ENCODE measurements at places on chromosomes 5 and 9. TPM values are rescaled to one million over a fixed set of nuclear protein-coding genes. Genes with fewer than 3 reads are reported as not detected.
A peak's percentile ranks its signal among the peaks of the same experiment; 100 is the strongest.

- no peak for DNase-seq
These were observed 38.1 kb downstream of the CNOT6 start for GRCh38 chr5:180532268-180532667.

DNA sequence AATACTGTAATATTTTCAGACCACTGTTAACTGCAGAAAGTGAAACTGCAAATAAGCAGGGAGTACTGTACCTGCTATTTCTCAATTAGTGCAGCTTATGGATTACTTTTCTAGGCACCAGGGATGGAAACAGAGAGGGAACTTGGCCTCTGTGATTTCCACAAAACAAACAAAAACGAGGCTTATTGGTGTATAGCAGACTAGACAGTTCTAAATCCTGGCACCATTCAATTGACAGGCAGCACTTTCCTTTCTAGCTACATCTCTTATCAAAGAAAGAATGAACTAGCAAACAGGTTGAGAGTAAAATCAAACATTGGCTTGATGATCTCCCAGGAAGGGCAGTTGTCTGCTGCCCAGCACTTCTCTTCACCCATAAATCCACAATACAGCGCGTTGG is 16.0 kb upstream of the IL33 start:
- DNase-seq, result no peak

DNA sequence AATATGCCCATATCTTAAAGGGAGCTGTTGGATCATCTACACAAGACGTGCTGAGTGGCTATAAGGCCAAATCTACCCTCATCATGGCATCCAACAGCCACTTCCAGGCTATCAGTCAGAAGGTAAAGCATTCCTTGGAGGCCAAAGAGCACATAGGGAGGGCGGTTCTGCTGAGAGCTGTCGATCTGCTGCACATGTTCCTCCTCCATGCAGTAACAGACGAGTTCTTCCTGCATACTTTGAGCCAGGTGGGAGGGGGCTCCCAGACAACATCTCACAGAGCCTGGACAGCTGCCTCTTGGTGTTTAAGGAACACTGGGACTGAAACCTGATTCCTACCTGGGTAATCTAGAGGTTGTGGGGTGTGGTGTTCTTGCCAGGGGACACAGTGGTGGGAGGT is 93.3 kb upstream of the RAI14 start:
- no peak for DNase-seq

DNA sequence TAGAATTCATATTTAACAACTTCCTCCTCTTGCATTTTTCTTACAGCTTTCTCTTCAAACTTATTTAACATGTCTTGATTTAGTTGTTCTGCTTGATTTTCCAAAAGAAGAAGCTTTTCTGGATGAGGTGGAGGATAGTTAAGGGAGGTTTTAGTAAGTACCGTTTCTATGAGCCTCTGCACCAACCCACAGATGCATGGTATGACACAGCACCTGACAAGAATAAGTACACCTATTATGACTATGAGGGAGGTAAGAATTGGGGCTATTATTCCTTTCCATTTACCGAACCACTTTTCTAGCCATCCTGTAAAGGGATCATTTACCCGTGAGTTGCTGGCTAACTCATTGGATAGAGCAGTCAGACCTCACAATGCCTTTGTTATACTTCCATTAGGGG is 2.5 kb upstream of the HMGCS1 start:
- DNase-seq, result no peak

PROB1 gene
- total RNA-seq, result 1.9 TPM

BAAT gene
- total RNA-seq, result not detected

TEK gene
- 38.9 TPM for total RNA-seq

DNA sequence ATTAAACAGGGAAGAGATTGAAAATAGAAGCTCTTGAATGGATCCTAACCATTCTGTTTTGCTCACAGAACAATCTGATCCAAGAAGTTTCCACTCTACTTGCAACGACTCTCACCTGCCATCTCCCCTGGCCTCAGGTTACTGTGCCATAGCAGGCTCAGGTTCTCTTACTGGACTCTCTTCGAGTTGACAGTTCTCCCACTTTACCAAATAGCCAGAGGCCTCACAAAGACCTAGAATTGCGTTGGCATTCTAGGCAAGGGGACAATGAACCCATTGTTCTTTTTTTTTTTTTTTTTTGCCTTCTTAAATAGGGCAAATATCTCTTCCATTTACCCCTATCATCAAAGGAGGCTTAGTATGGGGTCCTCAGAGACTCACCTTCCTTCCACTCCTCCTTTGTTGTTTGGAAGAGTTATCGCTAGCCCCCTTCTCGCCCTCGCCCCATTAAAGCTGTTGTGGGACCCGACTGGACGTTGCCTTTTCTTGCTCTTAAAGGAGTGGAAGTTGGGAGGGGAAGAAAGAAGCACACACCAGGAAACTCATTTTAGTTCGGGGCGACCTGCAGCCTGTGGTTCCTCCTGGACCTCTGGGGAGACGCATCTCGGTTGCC is 688 bp upstream of the PLPPR1 start:
- DNase-seq, result no peak

- no peak for DNase-seq
These were observed 451.0 kb upstream of the TUSC1 start for GRCh38 chr9:26129217-26129616.

- no peak for DNase-seq
These were observed 629.3 kb upstream of the ST8SIA4 start for GRCh38 chr5:101532430-101532829.

DNA sequence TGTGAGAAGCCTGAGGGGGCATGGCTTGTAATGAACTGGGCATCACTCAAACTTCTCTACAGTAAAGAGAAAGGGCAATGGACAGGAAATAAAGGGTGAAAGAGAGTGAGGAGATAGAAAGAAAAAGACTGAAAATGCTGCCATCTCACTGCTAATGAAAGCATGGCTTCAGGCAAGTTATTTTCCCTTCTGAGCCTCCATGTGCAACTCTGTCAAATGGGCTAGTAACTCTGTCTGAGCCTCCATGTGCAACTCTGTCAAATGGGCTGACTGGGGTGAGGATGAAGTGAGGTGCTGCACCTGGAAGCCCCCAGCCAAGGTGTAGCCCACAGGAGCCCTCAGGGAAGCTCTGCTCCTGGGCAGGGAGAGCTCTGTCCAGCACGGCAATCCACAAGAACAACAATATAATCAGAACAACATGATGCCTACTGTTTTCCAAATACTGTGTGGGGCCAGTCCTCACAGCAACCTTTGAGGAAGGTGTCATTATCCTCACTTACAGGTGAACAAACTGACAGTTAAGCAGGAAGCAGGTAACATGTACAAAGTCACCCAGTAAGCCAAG is 73.8 kb upstream of the XPA start:
- no peak for DNase-seq

GFRA3 gene
- total RNA-seq, result not detected

- no peak for DNase-seq
These were observed 69.5 kb upstream of the PITX1 start for GRCh38 chr5:135103575-135103853.

C9orf153 gene
- 0.66 TPM for total RNA-seq

TAF1L gene
- total RNA-seq, result not detected

DNA sequence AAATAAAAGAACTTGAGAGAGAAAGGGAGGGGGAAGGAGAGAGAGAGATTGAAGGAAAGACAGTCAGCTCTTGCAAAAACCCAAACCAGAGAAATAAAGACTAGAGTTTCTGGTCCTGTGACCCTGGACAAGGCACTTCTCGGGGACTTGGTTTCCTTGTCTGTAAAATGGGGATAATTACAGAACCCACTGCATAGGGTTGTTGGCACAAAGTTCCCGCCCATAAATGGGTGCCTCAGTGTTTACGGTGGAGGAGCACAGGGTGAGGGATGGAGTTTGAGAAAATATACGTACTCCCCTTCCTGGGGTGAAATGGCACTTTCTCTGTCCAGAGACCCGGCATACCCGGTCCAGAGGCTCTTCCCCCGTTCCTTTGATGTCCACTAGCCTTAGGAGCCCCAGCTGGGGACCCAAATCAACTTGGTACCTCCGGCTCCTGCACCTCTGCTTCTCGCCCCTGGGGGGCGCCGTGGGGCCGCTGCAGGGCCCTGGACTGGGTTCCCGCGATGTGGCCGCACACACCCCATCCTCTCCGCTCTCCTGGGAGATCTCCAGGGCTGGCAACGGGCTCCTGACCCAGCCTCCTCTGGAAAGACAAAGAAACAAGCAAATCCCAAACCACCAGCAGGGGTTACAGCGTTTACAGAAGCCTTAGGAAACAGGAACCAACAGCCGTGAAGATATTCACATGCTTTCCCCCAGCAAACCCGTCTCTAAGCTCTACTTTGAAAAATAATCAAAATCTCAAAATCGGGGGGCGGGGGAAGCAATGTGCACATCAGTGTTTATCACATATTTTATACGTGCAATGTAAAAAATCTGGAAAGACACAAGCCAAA is 26.3 kb downstream of the PTGES start:
- DNase-seq, result peak; percentile 51

DNA sequence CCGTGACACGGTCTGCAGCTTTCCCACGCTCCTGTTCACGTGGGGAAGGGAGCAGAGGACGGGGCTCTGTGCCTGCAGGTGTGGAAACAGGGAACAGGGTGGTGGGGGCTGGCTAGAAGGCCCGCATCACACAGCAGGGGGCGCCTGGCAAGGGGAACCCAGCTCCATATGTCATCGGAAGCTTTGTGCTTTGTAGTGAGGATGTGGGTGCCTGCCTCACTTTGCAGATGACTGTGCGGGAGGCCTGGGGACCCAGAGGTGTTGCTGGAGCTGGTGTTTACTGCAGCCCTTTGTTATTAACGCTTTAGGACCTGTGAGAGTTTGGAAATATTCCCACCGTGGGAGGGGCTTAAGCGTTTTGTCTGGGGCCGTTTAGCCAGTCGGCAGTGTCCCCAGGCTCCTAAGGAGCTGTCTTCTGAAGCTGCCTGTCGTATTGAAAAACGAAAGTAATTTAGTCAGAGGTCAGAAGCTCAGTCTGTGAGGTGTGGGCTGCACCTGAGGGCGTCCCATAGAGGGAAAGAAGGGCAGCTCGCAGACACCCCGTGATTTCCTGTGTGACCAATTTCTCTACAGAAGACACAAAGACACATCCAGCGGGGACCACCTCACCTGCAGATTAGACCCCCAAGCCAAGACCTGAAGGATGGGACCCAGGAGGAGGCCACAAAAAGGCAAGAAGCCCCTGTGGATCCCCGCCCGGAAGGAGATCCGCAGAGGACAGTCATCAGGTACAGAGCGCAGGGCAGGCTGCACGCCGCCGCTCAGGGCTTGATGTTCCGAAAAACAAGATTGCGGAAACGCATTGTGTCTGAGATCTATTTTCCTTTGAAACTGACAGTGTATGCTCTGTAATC is 9.1 kb downstream of the MAN1B1 start:
- no peak for DNase-seq

GRCh38 chr9:101165131-101165530 is 136.6 kb downstream of the PLPPR1 start:
- DNase-seq, result no peak

- DNase-seq, result peak; percentile 54
These were observed 156.3 kb downstream of the HMHB1 start for GRCh38 chr5:143968071-143968878.

- no peak for DNase-seq
These were observed 78.8 kb downstream of the NLN start for GRCh38 chr5:65800775-65801174.

SV2C gene
- 0.07 TPM for total RNA-seq

- DNase-seq, result no peak
These were observed 74.7 kb downstream of the S1PR3 start for GRCh38 chr9:89065921-89066320.

OR13C8 gene
- total RNA-seq, result not detected
